A673 (cell line): ENCODE measurements at places on chromosomes 4 and X. TPM values are rescaled to one million over a fixed set of nuclear protein-coding genes. Genes with fewer than 3 reads are reported as not detected.
A peak's percentile ranks its signal among the peaks of the same experiment; 100 is the strongest.

GRCh38 chr4:154960476-154960875, 179.4 kb downstream of the RBM46 start:
- no peak for DNase-seq

DNA sequence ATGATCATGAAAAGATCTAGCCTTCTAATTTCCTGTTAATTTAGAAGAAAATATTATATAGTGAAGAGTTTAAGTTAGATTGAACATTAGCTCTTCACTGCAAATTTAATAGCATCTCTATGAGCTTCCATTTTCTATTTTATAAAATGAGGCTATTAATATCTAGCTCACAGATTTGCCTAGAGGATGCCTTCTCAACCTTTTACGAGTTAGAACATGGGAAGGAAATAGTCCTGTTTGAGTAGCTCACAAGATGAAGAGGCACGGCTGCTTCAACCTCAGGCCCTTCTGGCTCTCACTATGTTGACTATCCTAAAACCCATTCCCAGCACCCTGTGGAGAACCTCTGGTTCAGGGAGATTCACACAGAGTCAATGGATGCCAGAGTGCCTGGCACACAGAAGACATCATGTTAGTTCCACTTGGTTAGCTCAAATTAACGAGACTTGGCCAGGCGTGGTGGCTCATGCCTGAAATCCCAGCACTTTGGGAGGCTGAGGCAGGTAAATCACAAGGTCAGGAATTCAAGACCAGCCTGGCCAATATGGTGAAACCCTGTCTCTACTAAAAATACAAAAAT, 97.9 kb upstream of the GUCY1A1 start:
- DNase-seq = no peak

GRCh38 chr4:145732895-145733880, 53.2 kb downstream of the C4orf51 start:
- peak; percentile 96 for DNase-seq

DNA sequence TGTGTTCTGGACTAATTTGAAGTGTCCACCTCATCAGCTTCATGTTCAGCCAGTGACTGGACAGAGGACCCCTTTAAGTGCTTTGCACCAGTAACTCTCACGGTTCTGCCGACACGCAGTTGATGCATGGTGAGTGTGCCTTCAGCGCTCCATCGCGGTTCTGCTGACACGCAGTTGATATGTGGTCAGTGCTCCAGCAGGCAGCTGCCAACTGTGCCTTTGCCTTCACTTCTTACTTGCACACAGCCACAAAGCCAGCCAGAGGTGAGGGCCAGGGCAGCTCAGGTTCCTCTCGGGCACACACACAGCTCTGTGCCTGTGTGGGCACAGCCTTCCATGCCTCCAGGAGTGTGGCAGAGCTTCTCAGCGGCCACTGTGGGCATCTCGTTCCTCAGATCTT, 12.4 kb downstream of the NKX1-1 start:
- no peak for DNase-seq

DNA sequence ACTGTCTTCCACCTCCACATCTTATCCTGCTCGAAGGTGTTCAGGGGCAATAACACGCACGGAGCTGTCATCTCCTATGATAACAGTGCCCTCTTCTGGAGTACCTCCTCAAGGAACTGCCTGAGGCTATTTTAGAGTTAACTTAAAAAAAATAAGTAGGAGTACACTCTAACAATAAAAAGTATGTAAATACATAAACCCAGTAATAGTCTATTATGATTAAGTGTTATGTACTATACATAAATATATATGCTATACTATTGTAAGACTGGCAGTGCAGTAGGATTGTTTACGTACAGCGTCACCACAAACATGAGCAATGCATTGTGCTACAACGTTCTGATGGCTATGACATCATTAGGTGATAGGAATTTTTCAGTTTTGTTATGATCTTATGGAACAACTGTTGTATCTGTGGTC, 34.5 kb upstream of the TLR2 start:
- DNase-seq = peak; percentile 55

GRCh38 chr4:16807355-16807754, 91.1 kb downstream of the LDB2 start:
- DNase-seq = no peak

F11 gene
- total RNA-seq = 0.24 TPM in 1 of 2 replicates, not detected in the other

PABPC1L2B gene
- total RNA-seq = not detected in 2 replicates
